Bone marrow (tissue), 2 donors: ENCODE measurements at places on chromosomes 4 and X.

DNA sequence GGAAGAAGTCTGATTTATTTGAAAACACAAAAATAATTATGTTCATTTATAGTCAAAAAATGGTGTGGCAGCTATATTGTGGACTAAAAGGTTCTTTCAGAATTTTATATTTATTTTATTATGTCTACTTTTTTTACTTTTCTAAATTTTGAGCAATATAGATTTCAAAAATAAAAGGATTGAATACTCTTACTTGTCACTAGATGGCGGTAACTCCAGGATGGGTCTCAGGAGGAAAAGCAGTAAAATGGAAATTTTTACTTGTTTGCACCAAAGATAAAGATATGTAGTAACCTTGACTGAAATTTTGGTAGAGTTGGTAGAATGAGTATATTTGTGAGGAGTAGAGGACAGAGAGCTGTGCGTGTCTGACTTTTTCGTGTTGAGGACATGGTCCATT, 14.5 kb upstream of the DACH2 start:
- DNase-seq: no peak

DNA sequence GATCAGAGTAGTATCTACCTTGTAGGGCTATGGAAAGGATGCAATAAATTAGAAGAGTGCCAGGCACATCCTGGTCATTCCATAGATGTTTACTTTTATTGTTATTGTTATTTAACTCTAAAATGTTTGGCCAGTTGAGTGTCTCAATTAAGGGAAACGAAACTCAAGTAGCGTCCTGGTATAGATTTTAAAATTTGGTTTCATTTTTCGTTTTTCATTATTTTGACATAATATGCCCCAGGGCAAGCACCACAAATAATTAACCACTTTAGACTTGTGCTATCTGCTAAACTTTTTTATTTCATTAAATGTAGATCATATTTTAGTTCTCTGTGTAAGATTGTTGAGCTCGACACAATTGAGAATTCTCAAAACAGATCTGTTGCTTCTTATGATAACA, 179.7 kb upstream of the PRPS2 start:
- no peak for DNase-seq

- DNase-seq: no peak
Observed at GRCh38 chrX:48829016-48829735, 2.9 kb downstream of the ERAS start.

GRCh38 chrX:40872351-40872750, 137.0 kb upstream of the MED14 start:
- no peak for DNase-seq

GRCh38 chr4:46886711-46887110, 22.3 kb downstream of the COX7B2 start:
- no peak for DNase-seq

GRCh38 chrX:10702031-10702430, 81.6 kb upstream of the MID1 start:
- DNase-seq: no peak

- no peak for DNase-seq
Observed at GRCh38 chr4:124234771-124235170, 477.8 kb downstream of the ANKRD50 start.
